Parietal lobe (tissue), 2 donors: ENCODE measurements at places on chromosomes 2 and 18. TPM values are rescaled to one million over a fixed set of nuclear protein-coding genes. Genes with fewer than 3 reads are reported as not detected.

The TRMT61B gene
- total RNA-seq: 29.7 TPM

The SATB2 gene
- 826 TPM for total RNA-seq

The AQP12B gene
- total RNA-seq: not detected

The SCN7A gene
- total RNA-seq: 0.94 TPM

The PROKR1 gene
- total RNA-seq: 2.8 TPM

The STK17B gene
- 5.6 TPM for total RNA-seq
